ENCODE measurements at places on chromosomes 7 and 10.

DNA sequence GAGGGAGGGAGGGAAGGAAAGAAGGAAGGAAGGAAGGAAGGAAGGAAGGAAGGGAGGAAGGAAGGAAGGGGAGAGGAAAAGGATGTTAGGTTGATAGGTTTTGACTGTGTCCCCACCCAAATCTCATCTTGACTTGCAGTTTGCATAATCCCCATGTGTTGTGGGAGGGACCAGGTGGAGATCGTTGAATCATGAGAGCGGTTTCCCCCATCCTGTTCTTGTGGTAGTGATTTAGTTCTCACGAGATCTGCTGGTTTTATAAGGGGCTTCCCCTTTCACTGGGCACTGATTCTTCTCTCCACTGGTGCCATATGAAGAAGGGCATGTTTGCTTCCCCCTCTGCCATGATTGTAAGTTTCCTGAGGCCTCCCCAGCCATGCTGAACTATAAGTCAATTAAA, 15.1 kb upstream of the NUDCD3 start:
- no peak for DNase-seq

DNA sequence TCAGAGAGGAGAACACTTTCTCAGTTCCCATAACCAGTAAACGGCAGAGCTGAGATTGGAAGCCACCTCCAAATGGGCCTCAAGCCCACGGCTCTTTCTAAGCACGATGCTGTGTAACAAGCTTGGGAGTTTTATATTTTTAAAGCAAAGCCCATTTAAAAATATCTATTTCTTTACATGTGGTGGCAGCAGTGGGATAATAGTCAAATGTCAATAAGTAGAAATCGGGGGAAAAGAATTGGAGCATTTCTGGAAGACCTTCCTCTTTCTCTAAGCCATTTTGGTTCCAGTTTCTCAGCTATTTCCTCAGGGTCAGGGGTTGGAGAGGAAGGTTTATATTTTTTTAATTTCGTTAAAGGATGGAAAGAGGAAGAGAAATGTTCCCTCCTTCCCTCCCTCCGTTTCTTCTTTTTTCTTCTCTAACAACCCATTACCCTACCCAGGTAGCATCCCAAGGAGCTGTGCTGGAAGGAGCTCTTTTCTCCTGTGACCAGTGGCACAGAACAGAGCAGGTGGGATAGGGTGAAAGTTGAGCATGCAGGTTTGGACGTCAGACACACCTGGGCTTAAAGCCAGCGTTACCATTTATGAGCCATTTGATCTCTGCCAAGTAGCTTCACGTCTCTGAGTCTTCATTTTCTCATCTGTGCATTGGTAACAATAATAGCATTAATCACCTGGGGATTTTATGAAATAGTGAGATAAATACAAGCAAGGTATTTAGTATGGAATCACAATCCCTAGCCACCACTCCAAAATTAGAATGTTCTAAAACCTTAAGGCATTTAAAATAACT, 515.7 kb downstream of the RPS24 start:
- peak; percentile 21 for DNase-seq

DNA sequence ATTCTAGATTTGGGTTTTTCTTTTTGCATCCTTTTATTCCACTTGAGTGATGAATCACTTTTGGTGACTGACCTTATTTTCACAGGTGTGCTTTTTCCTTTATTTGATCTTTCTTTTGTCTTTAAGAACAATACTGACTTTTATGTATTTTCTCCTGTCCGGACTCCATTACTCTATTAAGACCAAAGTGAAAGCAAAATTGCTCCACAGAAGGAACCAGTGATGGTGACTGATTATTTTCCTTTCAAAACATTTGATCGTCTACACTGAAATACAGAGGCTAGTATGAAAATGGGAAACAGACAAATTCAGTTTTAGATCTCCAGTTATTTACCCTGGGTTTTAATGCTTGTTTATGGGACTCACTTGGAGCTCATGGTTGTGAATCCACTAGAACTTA, 15.5 kb downstream of the EXOC4 start:
- DNase-seq: no peak

- DNase-seq: peak; percentile 63
Measured at GRCh38 chr7:30225863-30226613, 58.4 kb upstream of the ZNRF2 start.

GRCh38 chr7:94338921-94339371, 55.7 kb upstream of the COL1A2 start:
- no peak for DNase-seq

DNA sequence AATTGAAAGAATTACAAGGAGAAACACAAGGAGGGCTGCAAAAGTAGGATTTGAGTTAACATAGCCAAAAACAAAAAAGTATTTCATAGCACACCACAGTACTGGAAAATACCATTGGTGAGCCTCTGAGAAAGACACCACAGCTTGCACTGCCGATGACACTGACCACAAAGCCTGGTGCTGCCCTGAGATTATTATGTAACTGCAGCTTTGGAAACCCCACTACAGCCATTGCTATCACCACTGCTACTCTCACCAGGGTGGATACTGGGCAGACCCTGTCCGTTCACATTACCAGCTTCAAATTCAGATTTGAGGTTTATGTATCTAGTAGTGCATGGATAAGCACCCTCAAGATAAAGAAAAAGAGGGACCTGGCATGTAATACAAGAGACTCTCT, 1246.7 kb upstream of the SORCS1 start:
- no peak for DNase-seq

GRCh38 chr10:16258291-16259040, 178.3 kb upstream of the PTER start:
- no peak for DNase-seq

- DNase-seq: no peak
Measured at GRCh38 chr10:11469575-11470391, 141.7 kb downstream of the USP6NL start.

GRCh38 chr10:14611968-14612693, 162.6 kb downstream of the FAM107B start:
- DNase-seq: no peak

DNA sequence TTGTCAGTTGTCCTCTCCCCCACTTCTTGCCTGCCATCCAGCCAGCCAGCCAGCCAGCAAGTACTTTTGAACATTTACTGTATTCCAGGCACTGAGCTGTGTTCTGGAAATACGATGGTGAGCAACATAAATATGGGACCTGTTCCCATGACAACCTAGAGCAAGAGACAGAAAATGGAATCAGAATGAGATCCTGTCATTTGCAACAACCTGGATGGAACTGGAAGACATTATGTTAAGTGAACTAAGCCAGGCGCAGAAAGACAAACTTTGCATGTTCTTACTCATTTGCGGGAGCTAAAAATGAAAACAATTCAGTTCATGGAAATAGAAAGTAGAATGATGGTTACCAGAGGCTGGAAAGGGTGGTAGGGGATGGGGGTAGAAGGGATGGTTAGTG, 140.7 kb downstream of the ICA1 start:
- DNase-seq: no peak

- no peak for DNase-seq
Measured at GRCh38 chr10:79029478-79030390, 39.0 kb upstream of the ZMIZ1 start.

- no peak for DNase-seq
Measured at GRCh38 chr10:33547976-33548375, 213.5 kb upstream of the NRP1 start.

DNA sequence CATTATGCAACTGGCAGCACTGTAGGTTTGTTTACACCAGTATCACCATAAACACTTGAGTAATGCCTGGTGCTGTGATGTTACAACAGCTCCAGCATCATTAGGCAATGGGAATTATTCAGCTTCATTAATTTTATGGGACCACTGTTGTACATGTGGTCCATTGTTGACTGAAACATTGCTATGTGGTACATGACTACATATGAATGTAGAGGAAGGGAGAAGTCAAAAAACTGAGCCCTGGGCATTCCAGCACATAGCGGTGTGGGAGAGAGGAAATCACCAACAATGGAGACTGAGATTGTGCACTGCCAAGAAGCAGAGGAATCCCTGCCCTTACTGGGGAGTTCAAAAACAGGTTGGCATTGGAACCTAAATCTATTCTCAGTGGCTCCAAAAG, 89.0 kb downstream of the TRIM24 start:
- no peak for DNase-seq

DNA sequence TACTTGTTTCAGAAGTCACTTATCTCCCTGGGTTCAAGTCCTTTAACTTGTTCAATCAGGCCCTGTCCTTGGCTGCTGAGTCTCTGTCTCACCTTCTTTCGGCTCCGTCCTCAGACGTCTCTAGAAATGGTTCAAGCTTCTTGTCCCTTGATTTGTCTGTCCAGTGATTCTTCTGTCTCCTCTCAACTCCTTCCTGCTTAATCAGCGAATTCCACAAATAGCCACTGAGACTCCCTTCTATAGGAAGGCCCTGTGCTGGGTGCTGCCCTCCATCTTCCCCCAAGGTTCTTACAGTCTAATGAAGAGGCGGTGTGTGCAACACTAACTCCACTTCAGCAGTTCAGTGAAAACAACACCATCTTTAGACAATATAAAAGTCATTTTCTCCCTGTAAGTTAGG, 12.7 kb downstream of the FAM241B start:
- DNase-seq: no peak

DNA sequence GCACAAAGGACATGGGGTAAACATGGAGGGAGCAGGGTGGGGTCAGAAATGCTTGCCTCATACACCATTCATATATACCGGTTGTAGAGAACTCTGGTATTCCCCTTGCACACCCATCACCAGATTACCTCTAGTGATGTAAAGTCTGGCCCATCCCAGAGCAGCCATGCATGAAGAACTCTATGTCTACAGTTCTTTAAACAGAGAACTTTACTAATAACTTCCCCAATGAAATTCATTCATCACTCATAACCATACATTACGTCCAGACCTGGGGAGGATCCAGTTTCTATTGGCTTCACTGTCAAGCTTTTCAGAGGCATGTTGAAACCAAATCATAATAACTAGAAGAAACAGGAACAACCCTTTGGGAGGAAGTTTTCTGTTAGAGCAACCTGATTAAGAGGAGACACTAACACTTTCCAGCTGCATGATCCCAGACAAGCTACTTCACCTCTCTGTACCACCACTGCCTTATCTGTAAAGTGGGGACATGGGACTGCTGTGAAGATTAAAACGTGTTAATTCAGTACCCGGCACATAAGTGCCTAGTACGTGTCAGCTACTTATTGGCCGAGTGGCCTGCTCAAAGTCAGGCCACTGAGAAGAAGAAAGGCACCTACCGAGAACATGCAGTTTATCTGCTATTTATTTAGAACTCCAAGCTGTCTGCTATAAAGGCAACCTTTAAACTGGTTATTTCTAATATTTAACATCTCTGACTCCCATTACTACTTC, 59.7 kb downstream of the IGF2BP3 start:
- DNase-seq: no peak

GRCh38 chr10:72462261-72462660, 107.5 kb upstream of the DNAJB12 start:
- DNase-seq: no peak
